HepG2 (cell line): ENCODE measurements at places on chromosomes 3 and 15.

- no peak for DNase-seq
These were observed 38.9 kb upstream of the DCLK3 start for GRCh38 chr3:36803091-36803791.

- DNase-seq, result no peak
These were observed 182.2 kb downstream of the CFAP20DC start for GRCh38 chr3:58867621-58868020.

DNA sequence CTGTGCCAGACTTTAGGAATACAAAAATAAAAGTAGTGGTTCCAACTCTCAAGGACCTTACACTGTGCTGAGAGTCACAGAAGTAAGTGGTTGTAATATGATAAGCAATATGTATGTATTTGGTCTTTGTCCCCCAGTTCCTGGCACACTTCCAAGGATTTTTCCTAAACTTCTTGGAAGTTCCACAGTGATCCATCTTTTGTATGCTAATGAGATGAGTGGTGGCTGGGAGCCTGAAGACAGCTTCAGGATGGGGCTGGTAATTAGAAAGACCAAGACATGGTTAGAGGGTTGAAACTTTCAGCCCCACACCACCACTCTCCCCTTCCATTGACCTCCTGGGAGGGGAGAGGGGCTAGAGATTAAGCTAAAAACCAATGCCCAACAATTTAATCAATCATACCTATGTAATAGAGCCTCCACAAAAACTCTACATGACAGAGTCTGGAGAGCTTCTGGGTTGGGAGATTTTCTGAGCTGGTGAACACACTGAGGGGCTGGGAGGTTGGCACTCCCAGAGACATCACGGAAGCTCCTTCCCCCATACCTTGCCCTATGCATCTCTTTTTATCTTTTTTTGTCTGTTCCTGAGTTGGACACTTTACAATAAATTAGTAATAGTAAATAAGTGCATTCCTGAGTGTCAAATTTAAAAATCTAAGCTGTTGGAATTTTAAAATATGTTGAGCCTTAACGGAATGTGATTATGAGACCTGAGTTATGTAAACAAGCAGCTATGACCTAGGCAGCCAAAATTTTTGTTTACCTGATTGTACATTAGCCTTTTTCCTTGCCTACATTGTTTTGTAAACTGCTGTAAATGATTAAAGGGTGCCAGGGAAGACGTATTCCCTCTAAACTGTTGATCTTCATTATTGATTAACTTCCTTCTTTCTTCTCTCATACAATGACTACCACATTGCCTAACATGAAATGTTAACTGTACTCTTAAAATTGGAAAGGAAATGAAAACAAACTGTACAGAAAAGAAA lies 24.3 kb downstream of the CD200R1L start:
- no peak for DNase-seq

DNA sequence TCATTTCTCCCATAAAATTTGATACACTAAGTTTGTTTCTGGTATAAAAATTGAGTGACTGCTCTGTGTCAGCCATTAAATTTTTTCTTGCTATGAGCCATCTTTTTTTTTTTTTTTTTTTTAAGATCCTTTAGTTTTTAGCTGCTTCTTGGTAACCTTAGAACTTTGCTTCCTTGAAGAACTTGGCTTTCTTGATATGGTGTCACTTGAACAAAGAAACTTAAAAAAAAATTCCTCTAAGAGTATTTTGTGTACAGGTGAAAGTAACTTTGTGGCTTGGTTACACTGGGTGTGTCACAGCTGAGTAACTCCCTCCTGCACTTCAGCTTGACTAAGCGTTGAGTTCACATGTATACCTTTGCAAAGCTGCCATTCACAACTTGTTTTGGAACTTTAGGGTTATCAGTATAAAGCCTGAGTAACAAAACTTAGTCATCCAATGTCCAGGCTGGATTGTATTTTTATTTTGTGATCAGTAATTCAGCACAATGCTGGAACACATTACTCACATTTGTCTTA lies 6.5 kb downstream of the CHD2 start:
- no peak for DNase-seq

DNA sequence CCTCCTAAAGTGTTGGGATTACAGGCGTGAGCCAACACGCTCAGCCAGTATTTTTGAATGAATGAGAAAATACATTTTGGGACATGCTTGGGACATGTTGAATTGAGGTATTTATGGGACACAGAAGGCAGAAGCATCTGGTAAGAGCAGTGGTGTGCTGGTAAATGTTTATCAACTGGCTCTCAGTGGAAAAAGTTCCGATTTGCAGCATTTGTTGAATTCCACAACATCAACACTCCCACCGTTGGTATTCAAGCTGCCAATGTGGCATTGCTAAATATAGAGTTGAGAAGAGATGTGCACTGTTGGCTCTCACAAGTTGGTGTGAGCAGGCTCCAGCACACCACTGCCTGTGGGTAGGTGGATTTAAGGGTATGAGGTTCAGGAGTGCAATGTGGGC lies 35.8 kb upstream of the LRRFIP2 start:
- no peak for DNase-seq

DNA sequence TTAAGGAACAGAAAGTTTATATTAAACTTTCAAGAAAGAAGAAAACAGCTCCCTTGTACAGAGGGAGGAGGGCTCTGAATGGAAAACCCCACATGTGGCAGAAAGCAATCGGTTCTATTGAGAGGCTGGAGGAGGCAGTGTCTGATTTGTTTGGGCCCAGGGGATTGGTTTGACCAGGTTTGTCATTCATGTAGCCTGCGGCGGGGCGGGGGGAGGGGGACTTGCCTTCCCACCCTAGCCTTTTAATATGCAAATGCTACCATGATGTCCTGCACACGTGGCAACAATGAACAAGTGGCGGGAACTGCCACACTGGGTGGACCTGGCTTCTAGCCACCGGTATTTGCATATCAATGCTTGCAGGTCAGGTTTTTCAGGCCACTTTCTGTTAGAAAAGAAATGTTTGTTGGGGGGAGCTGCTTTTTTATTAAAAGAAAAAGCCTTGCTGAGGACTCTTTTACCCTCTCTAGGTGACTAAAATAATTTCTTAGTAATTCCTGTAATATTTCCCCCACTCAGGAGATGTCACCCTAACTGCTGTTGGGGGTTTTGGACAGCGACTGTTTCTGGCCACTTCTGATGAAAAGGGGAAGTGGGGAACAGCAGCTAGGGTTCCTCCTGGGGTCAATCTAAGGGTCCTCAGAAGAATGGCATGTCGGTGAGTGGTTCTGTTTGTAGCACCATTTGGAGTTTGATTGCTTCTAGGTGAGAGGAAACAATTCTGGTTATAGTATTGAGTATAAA lies 691.2 kb downstream of the TBL1XR1 start:
- DNase-seq, result no peak

DNA sequence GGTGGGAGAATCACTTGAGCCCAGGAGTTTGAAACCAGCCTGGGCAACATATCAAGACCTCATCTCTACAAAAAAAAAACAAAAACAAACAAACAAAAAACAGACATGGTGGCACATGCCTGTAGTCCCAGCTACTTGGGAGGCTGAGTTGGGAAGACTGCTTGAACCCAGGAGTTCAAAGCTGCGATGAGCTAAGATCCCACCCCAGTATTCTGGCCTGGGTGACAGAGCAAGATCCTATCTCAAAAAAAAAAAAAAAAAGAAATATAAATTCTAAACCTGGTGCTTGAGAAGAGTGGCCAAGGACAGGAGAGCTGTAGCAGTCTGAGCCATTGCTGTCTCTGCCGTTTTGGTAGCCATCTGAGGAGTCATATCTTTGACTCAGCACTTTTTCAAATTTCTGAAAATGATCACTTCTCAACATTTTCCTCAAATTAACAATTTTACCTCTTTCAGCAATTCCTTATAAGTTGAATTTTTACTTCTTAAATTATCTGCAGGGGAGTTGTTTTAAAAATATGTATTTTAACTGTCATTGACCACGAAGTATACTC lies 3.6 kb upstream of the DENND4A start:
- DNase-seq, result no peak

DNA sequence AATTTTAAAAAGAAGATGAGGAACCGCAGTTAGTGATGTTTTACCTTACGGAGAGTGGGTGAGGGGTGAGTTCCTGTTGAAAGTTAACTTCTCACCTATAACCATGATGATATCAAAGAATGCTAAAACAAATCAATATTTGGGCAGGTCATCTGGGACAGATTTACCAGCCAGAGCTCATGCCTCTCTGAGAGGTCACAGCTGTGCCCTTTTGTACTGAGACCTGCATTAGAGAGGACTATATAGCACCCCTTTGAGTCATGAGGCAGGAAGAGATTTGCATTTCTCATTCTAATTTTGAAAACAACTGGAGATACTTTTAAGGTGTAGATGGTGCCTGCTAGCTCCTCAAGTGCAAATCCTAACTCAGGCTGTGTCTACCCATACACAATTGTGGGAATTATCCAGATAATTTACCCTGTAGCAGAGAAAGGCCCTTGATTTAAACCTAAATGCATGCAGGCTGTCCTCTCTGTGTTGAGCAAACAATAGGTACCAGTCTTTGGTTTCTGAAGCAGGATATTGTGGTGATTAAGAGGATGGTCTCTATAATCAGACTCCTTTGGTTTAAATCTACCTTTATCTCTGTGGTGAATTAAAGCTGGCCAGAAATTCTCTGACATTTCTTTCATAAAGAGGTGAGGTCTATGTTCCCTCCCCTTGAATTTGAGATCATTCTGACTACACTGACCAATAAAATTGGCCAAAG lies 5.8 kb upstream of the TM4SF4 start:
- peak; percentile 35 for DNase-seq

DNA sequence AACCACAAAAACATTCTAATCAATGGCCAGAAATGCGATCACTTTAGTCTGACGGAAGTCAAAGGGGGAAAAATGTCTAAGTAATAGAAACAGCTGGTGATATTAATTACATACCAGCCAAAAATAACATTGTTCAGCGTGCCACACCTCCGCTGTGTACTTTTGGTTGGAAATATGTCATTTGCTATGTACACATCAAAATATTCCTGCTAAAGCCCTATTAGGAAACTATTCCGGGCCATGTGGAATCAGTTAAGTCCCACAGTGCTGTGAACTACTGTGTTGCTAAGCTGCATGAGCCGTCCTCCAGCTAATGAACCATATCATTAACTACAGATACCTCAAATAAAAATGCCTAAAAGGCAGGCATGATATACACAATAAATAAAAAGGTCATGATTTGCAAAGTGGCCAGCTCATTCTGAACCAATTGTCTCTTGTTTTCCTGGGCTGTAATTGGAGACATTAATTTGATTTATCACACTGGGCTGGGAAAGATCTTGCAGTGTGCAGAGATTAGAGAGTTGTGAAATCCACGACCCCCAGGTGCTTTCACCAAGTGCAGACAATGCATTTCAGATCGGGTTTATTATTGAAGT lies 200.5 kb upstream of the LRTM1 start:
- DNase-seq, result no peak

DNA sequence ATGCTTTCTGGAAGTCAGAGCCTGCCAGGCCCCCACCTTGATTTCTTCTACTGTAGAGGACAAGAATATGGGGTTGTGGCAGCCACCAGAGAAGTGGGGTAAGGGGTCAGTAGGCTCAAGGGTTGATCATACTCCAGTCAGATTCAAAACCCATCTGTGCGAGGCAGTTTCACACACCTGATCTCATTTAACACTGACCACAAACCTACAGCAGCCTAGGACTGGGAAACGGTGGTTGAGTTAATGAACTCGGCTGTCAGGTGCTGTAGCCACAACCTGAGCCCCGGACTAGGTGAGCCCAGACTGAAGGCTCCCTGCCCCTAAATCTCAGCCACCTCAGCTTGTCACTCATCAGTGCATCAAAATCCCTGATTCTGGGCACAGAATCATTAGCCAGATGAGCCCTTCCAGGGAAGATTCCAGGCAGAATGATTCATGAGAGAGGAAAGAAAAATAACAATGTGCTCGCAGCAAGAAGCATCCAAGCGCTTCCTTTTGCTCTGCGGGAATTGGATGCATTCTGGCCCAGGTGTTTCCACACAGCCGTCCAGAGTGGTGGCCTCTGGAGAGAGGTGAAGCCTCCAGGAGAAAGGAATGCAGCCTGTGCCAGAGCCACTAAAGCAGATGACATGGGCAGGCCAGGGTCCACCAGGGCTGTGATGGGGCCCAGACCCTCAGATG lies 102.1 kb downstream of the SRGAP3 start:
- DNase-seq, result no peak

DNA sequence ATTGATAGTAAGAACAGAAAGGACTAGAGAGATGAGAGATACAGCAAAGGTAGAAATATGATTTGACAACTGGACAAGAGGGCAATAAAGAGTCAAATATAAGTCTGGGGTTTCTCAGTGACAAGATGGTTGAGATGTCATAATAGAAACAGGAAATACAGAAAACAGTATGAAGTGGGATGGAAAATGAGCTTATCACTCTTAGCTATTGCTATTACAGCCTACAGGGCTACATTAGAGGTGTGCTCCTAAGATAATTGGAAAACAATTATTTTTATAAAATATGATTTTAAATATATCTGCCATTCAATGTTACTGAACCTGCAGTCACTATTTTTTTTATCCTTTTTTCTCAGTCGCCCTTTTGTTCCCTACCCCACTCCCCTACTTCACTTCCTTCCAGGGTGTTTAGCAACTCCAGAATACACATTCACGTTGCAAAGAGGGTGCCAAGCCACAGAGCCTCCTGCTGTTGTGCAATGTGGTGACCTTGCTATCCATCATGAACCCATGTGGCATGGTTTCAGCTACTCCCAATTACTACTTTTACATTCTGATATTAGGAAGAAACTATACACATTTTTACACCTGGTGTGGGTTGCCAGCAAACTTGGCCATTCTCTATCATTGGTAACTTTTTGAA lies 6.0 kb downstream of the NRG4 start:
- DNase-seq, result peak; percentile 3

- DNase-seq, result no peak
These were observed 3.4 kb upstream of the HAPLN3 start for GRCh38 chr15:88898736-88899135.

- no peak for DNase-seq
These were observed 74.1 kb downstream of the SLCO3A1 start for GRCh38 chr15:91927585-91927984.

- no peak for DNase-seq
These were observed 33.9 kb upstream of the BHLHE40 start for GRCh38 chr3:4945324-4945723.

DNA sequence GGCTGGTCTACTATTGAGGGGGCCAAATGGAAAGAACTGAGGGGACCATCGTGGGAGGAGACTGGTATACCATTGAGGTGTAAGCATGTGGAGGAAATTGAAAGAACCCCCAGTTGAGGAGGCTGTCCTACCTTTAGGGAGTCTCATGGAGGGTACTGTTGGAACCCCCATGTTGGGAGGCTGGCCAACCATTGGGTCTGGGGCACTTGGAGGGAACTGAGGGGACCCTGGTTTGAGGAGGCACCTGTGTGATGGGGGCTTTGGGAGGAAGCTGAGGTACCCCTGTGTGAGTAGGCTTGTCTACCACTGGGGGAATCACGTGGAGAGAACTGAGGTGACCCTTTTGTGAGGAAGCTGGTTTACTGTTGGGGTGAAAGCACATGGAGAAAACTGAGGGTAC lies 157.5 kb downstream of the FBLN2 start:
- DNase-seq, result no peak
